Naive thymus-derived CD8-positive, alpha-beta T cell (primary cell): ENCODE measurements at places on chromosomes 1 and 21. TPM values are rescaled to one million over a fixed set of nuclear protein-coding genes. Genes with fewer than 3 reads are reported as not detected.

DNA sequence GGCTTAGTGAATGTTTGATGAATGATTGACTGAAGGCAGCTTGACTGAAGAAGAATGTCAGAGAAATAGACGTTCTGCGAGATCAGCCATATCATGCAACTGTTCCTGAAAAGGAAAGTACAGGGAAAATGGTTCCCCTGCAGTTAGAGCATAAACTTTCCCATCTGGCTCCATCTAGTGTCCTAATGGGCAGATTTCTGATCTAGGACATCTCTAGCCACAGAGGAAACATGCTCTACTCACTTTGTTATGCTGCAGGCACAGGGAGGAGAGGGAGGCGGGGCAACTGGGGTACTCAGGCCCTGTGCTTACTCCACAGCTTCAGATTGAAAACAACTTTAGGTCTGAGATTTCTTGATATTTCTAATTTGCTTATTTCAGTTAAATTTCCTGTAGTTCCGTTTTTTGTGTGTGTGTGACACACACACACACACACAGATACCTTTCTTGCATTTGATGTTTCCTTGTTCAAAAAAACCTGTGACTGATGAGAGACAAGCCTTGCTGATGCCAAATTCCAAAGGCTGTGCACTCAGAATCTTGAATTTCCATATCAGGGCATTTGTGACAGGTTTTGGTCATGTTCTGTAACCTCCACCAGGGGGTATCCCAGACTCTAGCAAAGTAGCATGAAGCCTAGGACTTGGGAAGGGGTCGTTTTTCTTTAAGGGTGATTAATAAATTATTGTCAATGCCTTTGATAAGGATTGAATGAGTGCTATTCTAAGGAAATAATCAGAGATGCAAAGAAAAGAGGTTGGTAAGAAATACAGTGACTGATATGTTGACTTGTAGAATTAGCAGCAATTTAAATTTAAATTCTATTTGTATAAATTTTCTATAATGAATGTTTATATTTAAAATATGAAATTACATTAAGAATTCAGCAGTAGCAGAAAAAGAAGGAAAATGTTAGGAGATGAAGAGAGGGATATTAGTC lies 139.7 kb upstream of the BEND5 start:
- no peak overlapping the region for H3K27ac ChIP-seq
- peaks cover 3% of the 10 kb centered on the region for H3K27me3 ChIP-seq
- no peaks in the 10 kb centered on the region for H3K4me1 ChIP-seq
- no peaks in the 10 kb centered on the region for H3K36me3 ChIP-seq
- no peak overlapping the region for H3K4me3 ChIP-seq
- DNase-seq = no peak

DNA sequence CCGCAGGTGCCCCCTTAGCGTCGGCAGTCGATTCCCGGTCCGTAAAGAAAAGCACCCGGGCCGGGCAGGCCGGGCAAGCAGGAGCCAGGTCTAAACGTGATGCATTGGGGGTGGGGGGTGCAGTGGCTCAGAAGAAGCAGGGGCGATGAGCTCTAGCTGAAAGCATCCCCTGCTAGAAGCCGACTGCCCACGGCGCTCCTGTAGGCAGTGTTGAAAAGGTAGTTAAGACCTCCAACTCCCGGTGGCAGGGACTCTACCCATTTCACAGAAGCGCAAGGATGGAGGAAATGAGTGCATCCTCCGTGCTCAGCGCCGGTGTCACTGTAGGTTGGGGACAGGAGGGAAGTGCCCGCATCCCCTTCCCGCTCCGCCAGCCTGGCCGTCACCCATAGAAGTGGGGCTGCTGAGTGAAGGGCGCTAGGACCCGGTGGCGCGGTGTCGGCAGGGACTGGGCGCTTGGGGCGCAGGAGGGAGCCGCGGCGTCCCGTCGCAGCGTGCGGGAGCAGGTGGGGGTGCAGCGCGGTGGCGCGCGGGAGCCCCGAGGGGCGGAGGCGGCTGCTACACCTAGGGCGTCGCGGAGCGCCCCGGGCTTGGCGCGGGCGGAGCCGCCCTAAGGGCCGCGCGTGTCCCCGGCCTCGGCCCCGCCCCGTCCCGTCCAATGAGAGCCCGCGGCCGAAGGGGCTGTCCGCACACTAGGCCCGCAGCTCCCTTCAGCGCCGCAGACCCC lies at the start of gene WNT2B:
Gene WNT2B (plus strand): TSS at position 688 of the 727 bp plus-strand sequence. CDS start 298 bp downstream, outside the sequence.
- peak; percentile 40 for DNase-seq
- peak within 1 kb of the TSS; percentile 84 for H3K4me3 ChIP-seq
- H3K27ac ChIP-seq = no peak within 1 kb of the TSS
- H3K36me3 ChIP-seq = no peaks in the 10 kb centered on the region

The SPSB1 gene
- 1.5 TPM for total RNA-seq

DNA sequence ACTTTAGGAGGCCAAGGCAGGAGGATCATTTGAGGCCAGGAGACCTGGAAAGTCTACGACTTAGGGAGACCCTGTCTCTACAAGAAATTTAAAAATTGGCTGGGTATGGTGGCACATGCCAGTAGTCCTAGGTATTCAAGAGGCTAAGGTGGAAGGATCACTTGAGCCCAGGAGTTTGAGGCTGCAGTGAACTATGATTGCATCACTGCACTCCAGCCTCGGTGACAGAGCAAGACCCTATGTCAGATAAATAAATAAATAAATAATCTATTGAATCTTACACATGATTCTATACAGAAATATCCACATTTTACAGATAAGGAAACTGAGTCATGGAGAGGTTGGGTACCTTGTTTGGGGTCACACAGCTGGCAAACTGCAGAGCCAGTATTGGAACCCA lies 89.1 kb downstream of the MAN1C1 start:
- H3K36me3 ChIP-seq = no peaks in the 10 kb centered on the region
- DNase-seq = no peak
- peaks cover 2% of the 10 kb centered on the region for H3K27me3 ChIP-seq
- peaks cover 19% of the 10 kb centered on the region for H3K4me1 ChIP-seq

GRCh38 chr1:5724847-5725246 lies 267.4 kb downstream of the NPHP4 start:
- H3K27me3 ChIP-seq = peaks cover 11% of the 10 kb centered on the region
- no peak for DNase-seq
- no peak overlapping the region for H3K27ac ChIP-seq
- no peaks in the 10 kb centered on the region for H3K4me1 ChIP-seq
- H3K4me3 ChIP-seq = no peak overlapping the region

GRCh38 chr1:213183036-213183672 lies 132.1 kb downstream of the RPS6KC1 start:
- no peak for DNase-seq
- no peak overlapping the region for H3K4me3 ChIP-seq
- peaks cover 2% of the 10 kb centered on the region for H3K4me1 ChIP-seq
- H3K36me3 ChIP-seq = peaks cover 46% of the 10 kb centered on the region

The TPTE gene
- total RNA-seq = not detected

The VHLL gene
- total RNA-seq = not detected

The LRRC7 gene
- 0.71 TPM for total RNA-seq

The PIK3R3 gene
- total RNA-seq = 0.41 TPM

DNA sequence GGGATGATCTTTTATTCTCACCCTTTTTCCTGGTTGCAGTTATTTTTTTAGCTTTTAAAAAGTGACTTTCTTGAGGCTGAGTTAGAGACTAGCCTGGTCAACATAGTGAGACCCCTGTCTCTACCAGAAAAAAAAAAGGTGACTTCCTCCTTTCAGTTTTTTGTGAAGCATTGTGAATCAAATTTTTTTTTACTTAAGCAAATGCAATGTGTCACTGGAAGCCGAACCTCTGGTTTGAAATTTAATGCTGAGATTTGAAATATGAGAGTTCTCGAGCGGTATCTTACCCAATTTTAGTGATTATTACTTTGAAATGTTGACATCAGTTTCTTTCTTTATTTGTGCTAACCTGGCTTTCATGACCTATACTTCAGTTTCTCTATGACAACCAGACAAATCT lies 3.6 kb downstream of the CAP1 start:
- peaks cover 62% of the 10 kb centered on the region for H3K36me3 ChIP-seq
- peak overlapping the region; percentile 98 for H3K4me3 ChIP-seq
- peaks cover 76% of the 10 kb centered on the region for H3K4me1 ChIP-seq
- no peak for DNase-seq
- peak overlapping the region; percentile 87 for H3K27ac ChIP-seq

The GSTM2 gene
- 75.9 TPM for total RNA-seq

- no peaks in the 10 kb centered on the region for H3K27me3 ChIP-seq
- no peaks in the 10 kb centered on the region for H3K36me3 ChIP-seq
- H3K4me3 ChIP-seq = peak overlapping the region; percentile 88
- peaks cover 60% of the 10 kb centered on the region for H3K4me1 ChIP-seq
- H3K27ac ChIP-seq = no peak overlapping the region
Observed at GRCh38 chr21:44354001-44354405, 582 bp downstream of the TRPM2 start.

The TFF2 gene
- not detected for total RNA-seq

GRCh38 chr21:27134516-27134915 lies 167.6 kb upstream of the ADAMTS5 start:
- H3K4me3 ChIP-seq = no peak overlapping the region
- no peaks in the 10 kb centered on the region for H3K27me3 ChIP-seq
- DNase-seq = no peak
- no peaks in the 10 kb centered on the region for H3K4me1 ChIP-seq
- no peak overlapping the region for H3K27ac ChIP-seq

DNA sequence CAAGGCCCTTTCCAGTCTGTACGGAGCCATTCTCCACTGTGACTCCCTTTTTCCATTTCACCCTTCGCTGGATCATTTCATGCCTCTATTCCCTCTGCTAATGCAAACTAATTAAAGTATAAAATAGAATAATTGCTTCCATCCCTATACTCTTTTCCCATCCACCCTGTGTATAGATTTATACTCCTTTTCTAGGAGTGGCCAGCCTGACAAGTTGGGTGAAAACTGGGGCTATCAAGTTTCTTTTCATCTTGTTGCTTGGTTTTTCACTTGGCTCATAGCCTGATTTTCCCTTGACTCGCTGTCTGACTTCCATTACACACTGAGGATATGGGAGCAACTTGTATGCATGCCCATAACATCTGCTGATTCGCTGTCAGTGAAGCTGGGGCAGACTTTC lies 107.0 kb downstream of the PLXNA2 start:
- H3K4me3 ChIP-seq = no peak overlapping the region
- no peaks in the 10 kb centered on the region for H3K27me3 ChIP-seq
- H3K36me3 ChIP-seq = no peaks in the 10 kb centered on the region
- no peak overlapping the region for H3K27ac ChIP-seq
- no peak for DNase-seq

The LAMC2 gene
- not detected for total RNA-seq

The NIBAN1 gene
- total RNA-seq = 1.4 TPM

The JMJD4 gene
- 37.9 TPM for total RNA-seq

GRCh38 chr1:33363021-33363420 lies 42.1 kb upstream of the A3GALT2 start:
- no peak overlapping the region for H3K4me3 ChIP-seq
- H3K27me3 ChIP-seq = no peaks in the 10 kb centered on the region
- no peak for DNase-seq
- no peaks in the 10 kb centered on the region for H3K36me3 ChIP-seq
- H3K27ac ChIP-seq = no peak overlapping the region

GRCh38 chr21:16419188-16419921 lies 689.6 kb downstream of the USP25 start:
- no peak overlapping the region for H3K4me3 ChIP-seq
- no peaks in the 10 kb centered on the region for H3K4me1 ChIP-seq
- H3K27ac ChIP-seq = no peak overlapping the region

The RIMS3 gene
- total RNA-seq = 1.2 TPM

DNA sequence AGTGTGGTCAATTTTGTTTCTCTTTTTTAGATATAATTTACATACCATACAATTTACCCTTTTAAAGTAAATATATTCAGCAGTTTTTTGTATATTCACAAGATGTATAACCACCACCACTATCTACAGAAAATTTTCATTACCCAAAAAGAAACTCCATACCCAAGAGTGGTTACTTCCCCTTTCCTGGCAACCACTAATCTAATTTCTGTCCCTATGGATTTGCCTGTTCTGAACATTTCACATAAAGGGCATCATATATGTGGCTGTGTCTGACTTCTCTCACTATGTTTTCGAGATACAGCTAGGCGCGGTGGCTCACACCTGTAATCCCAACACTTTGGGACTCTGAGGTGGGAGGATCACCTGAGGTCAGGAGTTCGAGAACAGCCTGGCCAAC lies 13.6 kb downstream of the PACC1 start:
- no peak for DNase-seq
- H3K27me3 ChIP-seq = no peaks in the 10 kb centered on the region
- peaks cover 66% of the 10 kb centered on the region for H3K36me3 ChIP-seq
- H3K4me1 ChIP-seq = peaks cover 13% of the 10 kb centered on the region
- no peak overlapping the region for H3K27ac ChIP-seq

- H3K4me3 ChIP-seq = no peak overlapping the region
- no peak for DNase-seq
- no peak overlapping the region for H3K27ac ChIP-seq
Observed at GRCh38 chr1:230220478-230220877, 153.4 kb downstream of the GALNT2 start.

GRCh38 chr1:62230718-62231117 lies 36.1 kb downstream of the L1TD1 start:
- no peak overlapping the region for H3K4me3 ChIP-seq
- no peaks in the 10 kb centered on the region for H3K4me1 ChIP-seq
- H3K27ac ChIP-seq = no peak overlapping the region
- peaks cover 4% of the 10 kb centered on the region for H3K27me3 ChIP-seq

DNA sequence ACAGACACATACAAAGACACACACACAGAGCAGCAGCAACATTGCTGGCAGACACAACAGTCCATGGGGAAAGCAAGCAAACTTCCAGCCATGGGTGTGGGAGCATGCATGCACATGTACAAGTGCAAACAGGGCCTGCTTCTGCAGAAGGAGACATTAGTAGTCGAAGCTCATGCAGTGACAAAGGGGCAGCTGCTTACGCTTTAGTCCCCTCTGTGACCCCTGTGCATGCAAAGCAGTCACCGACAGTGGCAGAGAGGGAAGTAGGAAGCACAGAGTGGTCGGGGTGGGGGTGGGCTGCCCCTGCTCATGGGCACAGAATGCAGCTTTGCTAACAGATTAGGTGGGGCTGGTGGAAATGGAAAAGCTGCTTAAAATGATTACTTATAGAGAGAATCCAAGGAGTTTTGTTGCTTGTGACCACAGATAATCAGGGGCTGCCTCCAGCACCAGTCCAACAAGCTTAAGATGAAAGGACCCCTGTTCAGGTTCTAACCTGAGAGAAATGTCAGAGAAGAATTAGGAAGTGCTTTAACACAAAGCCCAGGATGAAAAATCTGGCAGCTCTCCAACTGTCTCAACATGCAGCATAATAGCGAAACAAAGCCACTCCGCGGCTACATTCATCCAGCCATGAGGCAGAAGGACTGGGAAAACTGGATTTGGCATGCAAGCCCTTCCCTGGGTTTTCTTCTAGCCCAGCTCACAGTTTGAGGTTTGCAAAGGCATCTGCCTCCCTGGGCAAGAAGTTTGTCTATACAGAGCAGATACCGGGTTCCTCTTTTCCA lies 378.9 kb downstream of the KCNH1 start:
- no peaks in the 10 kb centered on the region for H3K4me1 ChIP-seq
- DNase-seq = no peak
- H3K27me3 ChIP-seq = peaks cover 3% of the 10 kb centered on the region
- H3K4me3 ChIP-seq = no peak overlapping the region
- no peak overlapping the region for H3K27ac ChIP-seq
